Panc1 (cell line): ENCODE measurements at places on chromosomes 12 and 14.

DNA sequence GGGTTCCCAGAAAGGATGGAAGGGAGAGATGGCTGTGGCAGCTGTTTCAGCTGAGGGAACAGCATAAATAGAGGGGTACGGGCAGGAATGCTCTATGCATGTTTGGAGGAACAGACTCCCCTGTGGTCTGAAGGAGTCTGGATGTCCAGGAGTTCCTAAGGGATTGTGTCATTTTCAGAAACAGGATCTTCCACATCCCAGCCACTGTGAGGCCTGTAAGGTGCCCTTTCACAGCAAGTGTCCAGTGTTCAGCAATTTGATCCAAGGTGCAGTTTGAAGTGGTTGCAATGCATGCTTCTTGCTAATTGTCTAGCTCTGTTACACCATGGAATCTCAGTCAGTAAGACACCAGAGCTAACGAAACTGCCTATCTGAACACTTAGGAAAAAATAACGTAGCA lies 46.7 kb upstream of the TCL1A start:
- DNase-seq = no peak

DNA sequence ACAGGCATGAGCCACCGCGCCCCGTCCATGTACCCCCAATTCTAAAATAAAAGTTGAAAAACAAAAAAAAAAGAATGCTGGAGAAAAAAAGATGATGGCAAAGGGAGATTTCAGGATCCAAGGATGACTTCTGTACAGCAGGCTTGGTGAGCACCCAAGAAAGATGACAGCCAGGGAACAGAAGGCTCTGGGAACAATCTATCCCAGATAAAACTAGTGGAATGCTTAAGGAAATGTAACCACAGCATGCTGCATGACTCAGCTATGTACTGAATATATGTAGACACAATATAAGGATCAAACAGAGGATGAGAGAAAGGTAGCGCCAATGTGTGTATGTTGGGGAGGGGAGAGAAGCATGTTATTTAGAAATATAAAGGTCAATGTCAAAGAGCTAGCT lies 123.7 kb upstream of the TMTC1 start:
- no peak for DNase-seq

- no peak for DNase-seq
Measured at GRCh38 chr12:112777387-112778310, 13.9 kb upstream of the RPH3A start.

- no peak for DNase-seq
Measured at GRCh38 chr14:45135156-45135555, 574 bp upstream of the FANCM start.

DNA sequence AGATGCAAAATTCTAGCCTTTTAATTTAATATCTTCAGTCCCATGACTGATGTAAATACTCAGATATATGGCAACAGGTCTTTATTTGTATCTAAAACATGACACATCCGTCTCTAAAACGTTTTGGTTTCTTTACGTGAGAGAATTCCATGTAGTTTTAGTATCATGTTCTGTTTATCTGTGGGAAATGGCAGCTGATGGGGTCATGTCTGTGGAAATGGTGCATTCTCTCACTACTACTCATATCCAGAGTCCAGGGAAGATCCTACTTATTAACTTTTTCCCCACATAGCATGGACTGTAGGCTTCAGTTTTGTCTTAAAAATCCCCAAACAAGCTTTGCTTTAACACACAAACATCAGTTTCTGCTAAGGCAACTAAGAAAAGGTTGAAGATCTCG lies 53.8 kb downstream of the SPTLC2 start:
- no peak for DNase-seq

DNA sequence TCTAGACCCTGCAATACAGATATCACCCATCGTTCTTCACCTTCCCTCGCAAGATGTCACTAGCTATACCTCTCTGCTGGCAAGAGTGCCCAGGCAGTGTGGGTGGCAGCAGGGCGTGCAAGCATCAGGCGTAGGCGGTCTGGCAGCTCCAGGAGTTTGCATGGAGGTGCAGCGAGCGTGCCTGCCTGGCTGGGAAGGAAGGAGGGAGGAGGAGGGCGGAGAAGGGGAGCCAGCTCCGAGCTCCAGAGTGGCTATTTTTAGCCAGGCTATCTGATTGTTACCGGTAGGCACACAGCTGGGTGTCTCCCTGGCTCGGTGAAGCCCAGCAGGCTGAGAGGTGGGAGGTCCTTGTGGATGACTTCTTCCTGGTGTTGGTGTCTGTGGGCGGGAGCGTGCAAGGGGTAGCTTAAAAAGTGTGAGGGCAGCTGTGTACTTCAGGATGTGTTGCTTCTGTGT lies 6.2 kb downstream of the FOXJ2 start:
- no peak for DNase-seq

- no peak for DNase-seq
Measured at GRCh38 chr12:62133440-62133839, 126.8 kb upstream of the USP15 start.

- DNase-seq = no peak
Measured at GRCh38 chr14:92706386-92706785, 42.0 kb downstream of the LGMN start.

- DNase-seq = no peak
Measured at GRCh38 chr12:93676408-93677194, 574 bp upstream of the CRADD start.

DNA sequence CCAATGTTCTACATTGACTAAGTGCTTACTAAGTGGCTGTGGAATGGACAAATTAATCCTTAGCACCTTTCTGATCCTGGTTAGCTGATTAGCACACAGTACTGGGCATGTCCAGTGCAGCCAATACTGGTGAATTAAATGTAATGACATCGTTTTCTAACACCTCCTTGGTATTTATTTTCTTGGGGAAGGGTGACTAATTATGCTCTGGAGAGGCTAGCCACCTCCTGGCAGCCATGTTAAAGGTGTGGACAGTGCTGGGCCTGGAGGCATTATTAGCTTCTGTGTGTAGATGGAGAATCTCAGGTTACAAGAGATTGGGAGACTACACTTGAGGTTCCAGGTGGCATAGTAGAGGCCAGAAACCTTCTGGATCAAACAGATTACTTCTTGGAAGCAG lies 230.9 kb upstream of the DDHD1 start:
- DNase-seq = no peak

DNA sequence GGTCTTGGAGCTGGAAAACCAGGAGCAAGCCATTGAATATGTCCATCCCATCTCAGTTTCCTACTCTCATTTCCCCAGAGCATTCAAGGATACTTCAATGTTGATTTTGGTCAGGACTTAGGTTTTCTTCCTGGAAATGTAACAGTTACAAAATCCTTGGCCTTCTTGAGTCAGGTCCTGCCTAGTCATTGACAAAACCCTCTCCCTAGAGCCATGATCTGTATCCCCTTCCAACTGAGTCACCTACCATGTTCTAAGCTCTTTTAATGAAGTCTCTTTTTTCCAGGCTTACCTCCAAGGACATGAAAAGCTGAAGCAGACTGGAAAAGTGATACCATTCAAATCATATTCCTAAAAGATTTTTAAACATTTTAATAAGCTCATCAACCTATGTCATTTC lies 549.2 kb downstream of the GALC start:
- DNase-seq = no peak

GRCh38 chr14:87542288-87542687 lies 450.7 kb downstream of the GALC start:
- DNase-seq = no peak

GRCh38 chr14:75399321-75399720 lies 28.5 kb upstream of the JDP2 start:
- no peak for DNase-seq

GRCh38 chr12:132243596-132244310 lies 85.6 kb downstream of the GALNT9 start:
- no peak for DNase-seq

DNA sequence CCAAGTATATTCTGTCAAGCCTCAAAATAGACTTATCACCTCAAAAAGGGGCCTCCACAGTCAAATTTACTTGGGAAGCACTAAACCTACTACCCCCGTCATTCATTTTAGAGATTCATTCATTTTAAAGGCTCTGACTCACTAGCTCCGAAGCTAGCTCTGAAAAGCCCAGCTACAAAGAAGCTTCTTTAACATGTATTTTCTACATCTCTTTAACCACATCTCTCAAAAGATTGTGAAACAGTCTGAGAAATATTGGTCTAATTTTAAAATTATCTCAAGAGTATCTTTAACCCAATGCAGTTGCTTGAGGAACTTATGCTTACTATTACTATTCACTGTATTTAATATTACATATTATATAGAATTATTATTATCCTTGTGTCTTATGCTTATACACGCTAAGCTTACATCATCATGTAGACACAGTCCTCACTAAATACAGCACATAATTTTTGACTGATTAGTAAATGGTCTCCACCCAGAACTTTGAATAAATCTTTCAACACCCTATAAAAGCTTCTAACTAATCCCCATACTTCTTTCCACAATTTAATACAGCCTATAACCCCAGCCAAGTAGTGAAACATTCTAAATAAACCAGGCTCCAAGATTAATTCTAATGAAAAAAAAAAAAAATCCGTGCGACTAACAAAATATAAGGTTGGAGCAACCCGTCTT lies 7.8 kb downstream of the NT5DC3 start:
- DNase-seq = no peak

DNA sequence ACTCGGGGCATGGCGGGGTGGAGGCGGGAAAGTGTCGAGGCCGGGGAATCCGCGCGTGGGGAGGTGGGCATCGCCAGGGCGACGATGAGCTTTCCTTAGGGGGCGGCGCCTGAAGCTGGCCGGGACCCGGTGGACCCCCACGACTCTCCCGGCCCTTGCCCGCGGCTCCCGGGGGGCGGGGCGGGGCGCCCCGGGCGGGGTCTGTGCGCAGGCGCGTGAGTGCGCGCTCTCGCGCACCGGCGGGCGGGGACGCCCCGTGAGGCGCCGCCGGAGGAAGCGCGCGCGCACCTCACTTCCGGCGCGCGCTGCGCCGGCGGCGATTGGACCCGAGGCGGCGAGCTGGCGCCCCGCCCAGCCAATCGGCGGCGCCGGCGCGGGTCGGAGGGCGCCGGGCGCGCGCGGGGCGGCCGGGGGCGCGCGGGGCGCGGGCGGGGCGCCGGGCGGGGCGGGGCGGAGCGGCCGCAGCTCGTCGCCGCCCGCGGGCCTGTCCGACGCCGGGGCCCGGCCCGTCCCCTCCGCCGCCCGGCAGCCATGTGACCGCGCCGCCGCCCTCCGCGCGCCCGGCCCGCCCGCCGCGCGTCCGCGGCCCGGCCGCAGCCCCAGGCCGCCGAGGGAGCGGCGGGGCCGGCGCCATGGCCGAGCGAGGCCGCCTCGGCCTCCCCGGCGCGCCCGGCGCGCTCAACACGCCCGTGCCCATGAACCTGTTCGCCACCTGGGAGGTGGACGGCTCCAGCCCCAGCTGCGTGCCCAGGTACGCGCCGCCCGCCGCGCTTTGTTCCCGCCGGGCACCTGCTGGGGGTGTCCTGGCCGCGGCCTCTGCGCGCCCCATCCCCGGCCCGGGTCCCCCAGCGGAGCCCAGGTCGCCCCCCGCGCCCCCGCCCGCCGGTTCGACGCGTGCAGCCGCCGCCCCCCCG lies at the start of gene PACS2:
Gene PACS2, plus strand, starts transcription at position 462 of the 914 bp plus-strand sequence. Its CDS starts 171 bp downstream, at position 633.
- no peak for DNase-seq

- DNase-seq = no peak
Measured at GRCh38 chr12:53995378-53996239, 4.4 kb upstream of the HOXC9 start.

DNA sequence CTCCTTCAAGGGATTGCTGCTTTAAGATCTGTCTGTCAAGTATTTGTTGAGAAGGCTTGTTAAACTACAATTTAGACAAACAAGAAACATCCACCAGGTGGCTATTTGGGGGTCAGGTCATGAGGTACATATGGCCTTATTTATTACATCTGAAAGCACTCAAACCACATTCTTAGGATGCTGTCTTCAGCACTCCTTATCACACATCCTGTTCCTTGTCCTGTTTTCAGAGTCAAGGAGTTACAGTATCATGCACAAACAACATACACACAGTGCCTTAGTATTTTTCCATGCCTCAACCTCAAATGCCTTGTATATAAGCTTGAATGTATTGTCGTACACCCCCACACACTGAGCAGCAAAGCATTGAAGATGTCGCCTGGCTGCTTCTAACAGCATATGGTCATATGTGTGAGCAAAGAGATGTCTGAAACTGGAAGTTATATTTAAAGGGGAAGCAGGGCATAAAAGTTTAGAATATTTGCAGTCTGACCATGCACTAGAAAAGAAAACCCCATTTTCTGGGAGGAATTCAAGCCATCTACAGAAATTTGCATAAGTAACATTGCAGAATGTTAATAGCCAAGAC lies 83.8 kb downstream of the KCNMB4 start:
- DNase-seq = no peak

GRCh38 chr12:121059031-121059898 lies 20.2 kb upstream of the OASL start:
- DNase-seq = no peak

- no peak for DNase-seq
Measured at GRCh38 chr12:6276956-6277620, 33.4 kb upstream of the PLEKHG6 start.

GRCh38 chr14:105486163-105486973 lies at the start of gene CRIP1:
CRIP1 (plus strand) TSS chr14:105486886; CDS start chr14:105487260, 374 bp downstream.
- no peak for DNase-seq

- DNase-seq = no peak
Measured at GRCh38 chr12:31874961-31875608, 84.1 kb upstream of the RESF1 start.

- DNase-seq = no peak
Measured at GRCh38 chr14:19918553-19919264, 1.7 kb upstream of the OR4K5 start.
